ENCODE measurements at places on chromosomes 11 and 22.

GRCh38 chr22:45120931-45121330 lies 42.8 kb upstream of the NUP50 start:
- no peak for DNase-seq

DNA sequence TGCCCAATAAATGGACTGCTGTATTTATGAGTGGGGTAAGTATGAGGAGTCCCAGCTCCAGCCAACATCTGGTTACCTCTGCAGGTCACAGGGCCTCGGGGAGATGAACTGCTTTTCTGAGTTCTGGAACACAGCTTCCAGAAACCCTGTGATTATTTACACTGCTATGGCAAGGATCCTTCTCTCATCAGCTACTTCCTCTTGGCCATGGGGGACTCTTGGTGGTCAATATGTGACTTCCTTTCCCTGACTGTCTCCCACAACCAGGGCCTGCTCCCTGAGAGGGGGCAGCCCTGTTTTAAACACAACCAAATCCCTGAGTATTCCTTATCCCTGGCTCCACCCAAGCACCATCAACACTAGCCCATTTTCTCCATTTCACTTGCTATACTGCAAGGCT lies 10.0 kb downstream of the RHOG start:
- DNase-seq = no peak

DNA sequence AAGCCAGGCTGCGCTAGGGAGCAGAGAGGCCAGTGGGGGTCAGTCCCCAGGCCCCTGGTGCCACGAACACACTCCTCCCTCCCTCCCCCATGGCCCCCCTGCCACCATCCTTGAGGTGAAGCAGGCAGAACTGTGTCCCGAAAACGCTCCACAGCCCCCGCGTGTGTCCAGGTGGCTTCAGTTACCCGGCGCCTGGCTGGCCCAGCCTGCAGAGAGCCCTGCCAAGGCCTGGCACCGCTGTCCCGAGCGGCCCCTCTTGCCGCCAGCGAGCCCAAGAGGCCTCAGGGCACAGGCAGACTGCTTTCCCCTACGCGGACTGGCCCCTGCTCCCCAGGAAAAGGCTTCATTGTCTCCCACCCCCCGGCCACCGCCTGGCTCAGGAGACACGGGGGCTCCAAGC lies 27.7 kb downstream of the CDKN1C start:
- no peak for DNase-seq

GRCh38 chr11:33500332-33500731 lies 200.3 kb downstream of the C11orf91 start:
- no peak for DNase-seq

Measured in stimulated activated naive CD8-positive, alpha-beta T cell treated with anti-CD3 and anti-CD28 coated beads, Interleukin-15, Interleukin-2, amounts not matched to agents 100 U/mL and 50 U/mL, for 24 hours (primary cell).